ENCODE measurements at places on chromosomes 3 and 15.

DNA sequence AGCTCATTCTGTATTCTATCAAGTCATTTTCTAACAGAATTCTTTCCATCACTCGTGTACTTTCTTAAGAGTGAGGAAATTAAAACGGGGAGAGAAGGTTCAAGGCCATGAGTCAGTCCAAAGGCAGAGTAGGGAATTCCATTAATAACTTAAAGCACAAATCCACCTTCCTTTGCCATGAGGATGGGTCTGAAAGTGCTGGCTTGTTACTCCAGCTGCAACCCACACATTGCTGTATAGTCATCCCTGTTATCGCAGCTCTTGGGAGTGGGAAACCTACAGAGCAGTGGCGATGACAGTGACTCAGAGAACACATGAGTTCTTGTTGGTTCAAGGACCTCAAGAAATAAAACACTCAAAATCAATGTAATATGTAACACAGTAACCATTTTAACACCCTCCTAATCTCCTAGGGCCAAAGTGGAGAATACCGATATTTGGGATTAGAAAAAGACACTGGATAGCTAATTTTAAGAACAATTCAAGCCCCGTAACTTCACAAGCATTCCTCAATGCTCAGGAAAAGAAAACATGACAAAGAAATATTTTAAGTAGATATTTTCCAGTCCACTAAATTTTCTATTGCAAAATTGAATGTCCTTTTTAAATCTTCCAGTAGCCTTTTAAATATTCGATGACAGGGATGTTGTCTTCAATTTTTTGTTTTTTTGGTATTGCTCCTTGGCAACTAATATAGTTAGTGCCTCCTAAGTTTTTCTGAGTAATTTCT is 179.9 kb upstream of the THBS1 start:
- no peak for DNase-seq

DNA sequence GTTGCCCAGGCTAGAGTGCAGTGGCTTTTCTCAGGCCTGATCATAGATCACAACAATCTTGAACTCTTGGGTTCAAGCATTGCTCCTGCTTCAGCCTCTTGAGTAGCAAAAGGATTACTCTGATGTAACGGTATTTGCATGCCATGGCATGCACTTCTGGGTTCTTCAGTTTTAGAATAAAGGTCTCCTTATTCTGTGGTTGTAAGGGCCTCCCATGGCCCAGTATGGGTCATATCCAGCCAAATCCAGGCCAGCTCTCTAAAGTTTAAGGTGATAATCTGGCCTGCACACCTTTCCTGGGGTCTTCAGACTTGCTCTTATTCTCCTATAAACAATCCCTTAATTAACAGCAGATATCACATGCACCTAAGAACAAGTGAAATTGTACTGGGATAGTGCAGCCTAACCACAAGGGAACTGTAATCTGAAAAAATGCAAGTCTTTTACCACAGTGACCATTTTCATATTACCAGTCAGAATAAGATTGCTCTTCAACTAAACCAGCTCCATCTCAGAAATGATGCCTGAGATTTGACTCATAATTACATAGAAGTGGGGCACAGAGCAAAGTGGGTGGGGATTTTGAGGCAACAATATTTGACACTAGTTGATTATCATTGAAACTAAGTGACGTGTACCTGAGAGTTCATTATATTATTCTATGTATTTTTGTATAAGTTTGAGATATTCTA is 25.4 kb downstream of the COMMD2 start:
- DNase-seq, result no peak

- no peak for DNase-seq
Measured at GRCh38 chr3:190281308-190282051, 40.8 kb downstream of the CLDN1 start.

DNA sequence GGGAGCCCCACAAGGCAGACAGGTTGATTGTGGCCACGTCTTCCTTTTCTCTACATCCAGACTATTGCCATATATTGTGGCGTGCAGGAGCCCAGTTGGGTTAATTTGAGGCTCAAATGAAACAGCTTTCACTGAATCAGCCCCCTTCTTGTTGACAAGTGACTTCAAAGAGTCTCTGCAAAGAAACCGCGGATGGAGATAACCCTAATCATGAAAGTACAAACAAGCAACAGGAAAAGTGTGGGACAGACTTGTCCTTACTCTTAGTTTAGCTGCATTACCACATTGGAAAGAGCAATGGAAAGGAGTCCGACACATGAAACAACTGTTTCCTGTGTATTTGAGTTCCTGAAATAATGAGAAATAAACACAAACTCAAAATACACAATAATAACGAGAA is 3.3 kb downstream of the TMEM40 start:
- no peak for DNase-seq

GRCh38 chr3:172750069-172750367 is 508 bp upstream of the ECT2 start:
- no peak for DNase-seq

Measured in small intestine (tissue), 16 donors.